ENCODE measurements at places on chromosomes 1 and 21. TPM values are rescaled to one million over a fixed set of nuclear protein-coding genes. Genes with fewer than 3 reads are reported as not detected.

The LORICRIN gene
- total RNA-seq = not detected

The LY9 gene
- total RNA-seq = 0.67 TPM

The ZNF669 gene
- 10.4 TPM for total RNA-seq

The FCGR3A gene
- 7.0 TPM for total RNA-seq

The EIF3I gene
- 383 TPM for total RNA-seq

- H3K4me1 ChIP-seq = no peaks in the 10 kb centered on the region
- H3K4me3 ChIP-seq = no peak overlapping the region
- H3K27me3 ChIP-seq = no peaks in the 10 kb centered on the region
Measured at GRCh38 chr1:167522246-167522645, 3.9 kb upstream of the CD247 start.

GRCh38 chr1:64392109-64392508 lies 77.8 kb upstream of the CACHD1 start:
- DNase-seq = no peak
- H3K27me3 ChIP-seq = no peaks in the 10 kb centered on the region
- H3K36me3 ChIP-seq = no peaks in the 10 kb centered on the region
- no peaks in the 10 kb centered on the region for H3K4me1 ChIP-seq
- no peak overlapping the region for H3K27ac ChIP-seq
- no peak overlapping the region for H3K4me3 ChIP-seq

GRCh38 chr1:94045465-94046056 lies 75.4 kb downstream of the ABCA4 start:
- no peaks in the 10 kb centered on the region for H3K36me3 ChIP-seq
- H3K4me3 ChIP-seq = no peak overlapping the region
- peaks cover 14% of the 10 kb centered on the region for H3K4me1 ChIP-seq
- peak; percentile 97 for DNase-seq
- peak overlapping the region; percentile 84 for H3K27ac ChIP-seq
- H3K27me3 ChIP-seq = no peaks in the 10 kb centered on the region

DNA sequence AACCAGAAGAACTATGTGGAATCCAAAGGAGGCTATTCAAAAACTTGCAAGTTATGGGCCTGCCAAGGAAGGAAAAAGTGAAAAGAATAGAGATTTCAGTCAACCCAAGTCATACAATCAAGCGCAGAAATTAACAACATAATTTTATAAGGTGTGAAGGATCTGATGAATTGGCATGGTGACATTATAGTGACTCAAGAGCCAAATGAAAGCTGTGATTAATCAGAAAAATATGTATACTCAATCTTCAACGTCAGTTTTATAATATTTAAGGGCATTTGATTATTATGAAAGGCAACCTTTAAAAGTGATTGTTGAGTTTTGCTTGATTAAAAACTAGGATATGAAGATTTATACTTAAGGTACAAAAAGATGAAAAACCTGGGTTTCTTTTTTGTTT lies 37.8 kb upstream of the THEM4 start:
- DNase-seq = no peak
- no peaks in the 10 kb centered on the region for H3K36me3 ChIP-seq
- H3K4me1 ChIP-seq = no peaks in the 10 kb centered on the region
- H3K27ac ChIP-seq = no peak overlapping the region
- no peaks in the 10 kb centered on the region for H3K27me3 ChIP-seq

GRCh38 chr1:8382051-8382505 lies 64.2 kb downstream of the SLC45A1 start:
- H3K27me3 ChIP-seq = no peaks in the 10 kb centered on the region
- no peak overlapping the region for H3K4me3 ChIP-seq
- DNase-seq = peak; percentile 87
- H3K4me1 ChIP-seq = peaks cover 86% of the 10 kb centered on the region

DNA sequence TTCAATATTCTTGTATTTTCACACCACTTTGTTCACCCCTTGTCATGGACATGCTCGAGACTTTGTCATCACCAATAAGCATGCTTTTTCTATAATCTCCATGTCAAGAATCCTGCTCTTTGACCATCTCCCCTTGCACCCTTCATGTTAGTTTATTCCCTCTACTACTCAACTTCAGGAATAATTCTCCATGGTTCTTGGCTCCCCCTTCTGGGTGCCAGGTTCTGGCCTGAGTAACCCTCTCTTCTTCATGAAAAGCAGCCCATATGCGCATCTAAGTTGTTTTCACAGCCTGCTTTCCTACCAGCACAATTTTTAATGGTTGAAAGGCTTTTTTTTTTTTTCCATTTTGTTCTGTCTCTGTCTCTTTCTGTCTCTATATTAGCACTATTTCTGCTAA lies 160.7 kb downstream of the LEPR start:
- DNase-seq = no peak
- no peak overlapping the region for H3K4me3 ChIP-seq
- H3K27me3 ChIP-seq = no peaks in the 10 kb centered on the region
- H3K27ac ChIP-seq = no peak overlapping the region
- no peaks in the 10 kb centered on the region for H3K4me1 ChIP-seq

DNA sequence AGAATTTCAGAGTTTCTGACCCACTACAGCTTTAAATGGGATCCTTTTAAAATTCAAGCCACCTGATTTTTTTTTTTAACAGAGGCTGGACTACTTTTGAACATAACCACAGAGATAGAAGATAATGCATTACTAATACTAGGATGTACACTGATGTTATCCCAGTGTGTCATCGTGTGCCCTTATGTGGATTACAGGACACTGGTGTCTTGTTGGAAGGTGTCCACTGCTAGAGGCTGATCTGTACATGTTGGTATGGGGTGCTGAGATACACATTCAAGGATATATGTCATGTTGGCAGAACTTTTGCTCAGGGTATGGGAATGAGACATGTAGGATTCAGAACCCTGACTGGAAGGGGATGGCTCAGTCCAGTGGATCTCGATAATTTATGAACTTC lies 56.3 kb downstream of the INAVA start:
- no peak for DNase-seq
- H3K36me3 ChIP-seq = no peaks in the 10 kb centered on the region
- no peaks in the 10 kb centered on the region for H3K4me1 ChIP-seq
- no peak overlapping the region for H3K27ac ChIP-seq

GRCh38 chr1:39608921-39609320 lies 30.5 kb downstream of the HEYL start:
- H3K4me3 ChIP-seq = no peak overlapping the region
- H3K27ac ChIP-seq = no peak overlapping the region
- no peaks in the 10 kb centered on the region for H3K36me3 ChIP-seq
- no peak for DNase-seq
- H3K27me3 ChIP-seq = no peaks in the 10 kb centered on the region

DNA sequence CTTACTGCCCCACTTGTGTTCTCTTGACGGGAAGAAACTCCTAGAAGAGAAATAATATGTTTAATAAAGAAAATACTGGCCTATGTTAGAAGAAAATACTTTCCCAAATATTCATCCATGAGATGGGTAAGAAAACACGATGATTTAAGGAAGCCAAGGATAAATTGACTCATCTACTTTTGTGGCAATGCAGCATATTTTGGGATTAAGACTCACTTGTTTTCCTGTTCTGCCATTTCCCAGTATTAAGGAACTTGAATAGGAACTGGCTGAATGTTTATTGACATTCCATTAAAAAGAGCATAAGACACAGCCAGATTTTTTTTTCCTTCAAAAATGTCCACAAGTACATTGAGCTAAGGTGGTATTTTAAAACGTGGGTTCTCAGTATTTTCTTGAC lies 10.9 kb upstream of the ADAMTS5 start:
- no peaks in the 10 kb centered on the region for H3K4me1 ChIP-seq
- H3K27me3 ChIP-seq = no peaks in the 10 kb centered on the region
- no peak overlapping the region for H3K27ac ChIP-seq
- no peaks in the 10 kb centered on the region for H3K36me3 ChIP-seq

- H3K27me3 ChIP-seq = no peaks in the 10 kb centered on the region
- peaks cover 31% of the 10 kb centered on the region for H3K4me1 ChIP-seq
- H3K4me3 ChIP-seq = no peak overlapping the region
- no peak for DNase-seq
- no peak overlapping the region for H3K27ac ChIP-seq
Measured at GRCh38 chr1:229209816-229210215, 61.1 kb upstream of the RAB4A start.
